ENCODE measurements at places on chromosomes 6 and 20. TPM values are rescaled to one million over a fixed set of nuclear protein-coding genes. Genes with fewer than 3 reads are reported as not detected.

The SLPI gene
- total RNA-seq = not detected

The GSTA1 gene
- total RNA-seq = not detected

The TXLNB gene
- total RNA-seq = 0.13 TPM

The ADGRB3 gene
- 1.4 TPM for total RNA-seq

The HSD17B8 gene
- total RNA-seq = 8.6 TPM

The PPP1R3G gene
- 1.2 TPM for total RNA-seq

The LINC00237 gene
- total RNA-seq = not detected

The DSP gene
- total RNA-seq = 0.25 TPM

The DEFB113 gene
- not detected for total RNA-seq

The COL9A1 gene
- total RNA-seq = not detected

The HECA gene
- 26.7 TPM for total RNA-seq

The FABP7 gene
- total RNA-seq = not detected

The KCNK5 gene
- 0.06 TPM for total RNA-seq

The SCGN gene
- not detected for total RNA-seq

The SMOC2 gene
- 0.25 TPM for total RNA-seq

The PRSS16 gene
- total RNA-seq = not detected

The FBXL4 gene
- 9.9 TPM for total RNA-seq

The ADGRF5 gene
- 1.1 TPM for total RNA-seq

The BPIFA1 gene
- total RNA-seq = not detected

The ISM1 gene
- total RNA-seq = 0.06 TPM

The BYSL gene
- 10.6 TPM for total RNA-seq

The SIRPB2 gene
- total RNA-seq = 0.13 TPM

The GPR63 gene
- under 0.01 TPM for total RNA-seq

The WDR27 gene
- total RNA-seq = 11.6 TPM

The GPX5 gene
- not detected for total RNA-seq

The NCOA7 gene
- 118 TPM for total RNA-seq

The PPP1R16B gene
- 0.75 TPM for total RNA-seq

The IL20RA gene
- total RNA-seq = 0.12 TPM

The FAM184A gene
- total RNA-seq = 1.2 TPM

The TCEA2 gene
- total RNA-seq = 28.1 TPM

The BLOC1S5 gene
- 22.9 TPM for total RNA-seq

The PPIL6 gene
- total RNA-seq = 3.2 TPM

The FOXS1 gene
- total RNA-seq = 15.7 TPM

The RAET1E gene
- total RNA-seq = 1.8 TPM

The MACROD2 gene
- total RNA-seq = 0.56 TPM

The GABRR2 gene
- 0.26 TPM for total RNA-seq

The TMEM151B gene
- not detected for total RNA-seq

The FOXQ1 gene
- 0.06 TPM for total RNA-seq

The ELOVL2 gene
- total RNA-seq = not detected

The CDH22 gene
- not detected for total RNA-seq

The FAM162B gene
- 0.40 TPM for total RNA-seq

The C6orf52 gene
- total RNA-seq = 0.66 TPM

The SERINC1 gene
- 330 TPM for total RNA-seq

The SIGLEC1 gene
- total RNA-seq = not detected

The SLC22A16 gene
- total RNA-seq = not detected

The BPIFB4 gene
- not detected for total RNA-seq
